ENCODE measurements at places on chromosomes 5 and 9.

DNA sequence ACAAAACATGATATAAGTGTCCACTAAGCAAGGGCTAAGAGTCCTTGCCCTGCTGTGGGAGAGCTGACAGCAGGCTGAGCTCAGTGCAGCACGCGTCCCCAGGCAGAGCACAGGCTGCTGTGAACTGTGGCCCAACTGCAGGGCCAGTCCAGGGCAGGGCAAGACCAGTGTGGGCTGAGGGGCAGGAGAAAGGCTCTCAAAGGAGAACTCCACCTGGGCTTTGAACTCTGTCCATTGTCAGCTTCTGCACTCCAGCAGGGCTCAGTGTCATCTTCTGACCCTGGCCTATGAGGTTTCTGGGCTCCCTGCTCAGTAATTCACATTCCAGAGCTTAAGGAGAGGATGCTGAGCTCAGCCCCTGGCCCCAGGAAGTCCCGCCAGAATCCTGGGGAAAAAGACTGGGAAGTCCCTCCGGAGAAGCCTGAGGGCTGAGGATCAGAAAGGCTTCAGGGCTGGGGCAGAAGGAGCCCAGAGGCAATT, 37.4 kb downstream of the LHFPL2 start:
- DNase-seq, result no peak

GRCh38 chr9:92185096-92185495, 69.9 kb upstream of the SPTLC1 start:
- DNase-seq, result no peak

GRCh38 chr9:12640016-12640587, 53.1 kb upstream of the TYRP1 start:
- DNase-seq, result no peak

GRCh38 chr9:73565026-73565425, 413.4 kb downstream of the ANXA1 start:
- no peak for DNase-seq

DNA sequence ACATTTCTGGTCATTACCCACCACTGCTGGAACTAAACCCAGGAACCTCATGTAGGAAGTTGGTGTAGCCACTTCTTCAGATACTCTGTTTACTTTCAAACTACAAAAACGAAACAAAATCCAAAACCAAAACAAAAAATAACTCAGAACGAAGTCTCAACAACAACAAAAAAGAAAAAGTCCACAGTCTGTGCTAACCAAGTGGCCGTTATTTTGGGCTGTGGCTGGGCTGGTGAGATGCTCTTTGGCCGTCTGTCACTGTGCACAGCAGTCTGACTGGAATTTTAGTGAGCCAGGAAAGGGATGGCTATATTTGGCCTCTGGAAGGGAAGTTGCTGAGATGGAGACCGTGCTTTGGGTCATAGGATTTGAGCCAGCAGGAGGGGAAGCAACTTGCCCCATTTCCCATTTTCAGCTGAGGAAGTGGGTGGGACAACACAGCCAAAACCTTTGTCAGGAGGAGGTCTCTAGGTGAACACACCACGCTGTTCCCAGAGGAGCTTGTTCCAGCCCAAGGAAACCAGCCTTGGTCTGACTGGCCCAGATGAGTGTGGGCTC, 334.1 kb downstream of the ZSWIM6 start:
- DNase-seq, result peak; percentile 14
